ENCODE measurements at places on chromosomes 3 and 15. TPM values are rescaled to one million over a fixed set of nuclear protein-coding genes. Genes with fewer than 3 reads are reported as not detected.
A peak's percentile ranks its signal among the peaks of the same experiment; 100 is the strongest.

DNA sequence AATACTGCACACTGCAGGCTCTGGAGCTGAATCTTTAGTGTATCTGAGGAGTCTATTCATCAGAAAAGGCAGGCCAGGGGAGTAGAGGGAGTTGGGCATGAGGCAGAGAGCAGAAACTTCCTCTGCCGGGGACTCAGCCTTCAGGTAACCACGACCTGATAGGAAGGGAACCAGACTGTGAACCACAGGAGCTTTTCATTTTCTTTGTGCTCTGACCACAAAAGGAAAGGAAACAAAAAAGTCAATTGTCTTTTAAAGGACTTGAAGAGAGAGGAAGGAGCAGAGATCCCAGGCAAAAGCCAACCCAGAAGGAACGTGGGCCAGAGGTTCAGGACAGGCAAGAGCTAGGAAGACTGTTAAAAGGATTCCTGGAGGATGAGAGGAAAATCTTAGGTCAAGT lies 573.3 kb downstream of the EPHB1 start:
- no peak overlapping the region for H3K4me3 ChIP-seq
- no peak overlapping the region for H3K27ac ChIP-seq
- no peaks in the 10 kb centered on the region for H3K36me3 ChIP-seq

DNA sequence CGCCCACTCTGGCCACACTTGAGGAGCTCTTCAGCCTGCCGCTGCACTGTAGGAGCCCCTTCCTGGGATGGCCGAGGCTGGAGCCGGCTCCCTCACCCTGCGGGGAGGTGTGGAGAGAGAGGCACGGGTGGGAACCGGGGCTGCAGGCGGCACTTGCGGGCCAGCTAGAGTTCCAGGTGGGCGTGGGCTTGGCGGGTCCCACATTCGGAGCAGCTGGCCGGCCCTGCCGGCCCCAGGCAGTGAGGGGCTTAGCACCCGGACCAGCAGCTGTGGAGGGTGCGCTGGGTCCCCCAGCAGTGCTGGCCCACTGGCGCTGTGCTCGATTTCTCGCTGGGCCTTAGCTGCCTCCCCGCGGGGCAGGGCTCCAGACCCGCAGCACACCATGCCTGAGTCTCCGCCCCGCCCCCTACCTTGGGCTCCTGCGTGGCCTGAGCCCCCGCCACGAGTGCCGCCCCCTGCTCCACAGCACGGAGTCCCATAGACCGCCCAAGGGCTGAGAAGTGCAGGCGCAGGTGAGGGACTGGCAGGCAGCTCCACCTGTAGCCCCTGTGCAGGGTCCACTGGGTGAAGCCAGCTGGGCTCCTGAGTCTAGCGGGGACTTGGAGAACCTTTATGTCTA lies 71.9 kb downstream of the IL12A start:
- no peak for DNase-seq
- peaks cover 4% of the 10 kb centered on the region for H3K4me1 ChIP-seq
- H3K27ac ChIP-seq: no peak overlapping the region
- no peaks in the 10 kb centered on the region for H3K36me3 ChIP-seq

- no peak overlapping the region for H3K4me3 ChIP-seq
- H3K36me3 ChIP-seq: no peaks in the 10 kb centered on the region
- H3K27ac ChIP-seq: no peak overlapping the region
- DNase-seq: no peak
Observed at GRCh38 chr3:49880581-49881315, 11.0 kb upstream of the CAMKV start.

- H3K27me3 ChIP-seq: no peaks in the 10 kb centered on the region
- DNase-seq: peak; percentile 50
- no peaks in the 10 kb centered on the region for H3K36me3 ChIP-seq
- peaks cover 13% of the 10 kb centered on the region for H3K4me1 ChIP-seq
- no peak overlapping the region for H3K4me3 ChIP-seq
- no peak overlapping the region for H3K27ac ChIP-seq
Observed at GRCh38 chr3:131082871-131083863, 56.5 kb downstream of the NEK11 start.

The C3orf70 gene
- not detected for total RNA-seq

GRCh38 chr3:154952553-154952952 lies 127.6 kb upstream of the MME start:
- no peaks in the 10 kb centered on the region for H3K36me3 ChIP-seq
- no peak for DNase-seq
- H3K4me1 ChIP-seq: no peaks in the 10 kb centered on the region
- no peak overlapping the region for H3K4me3 ChIP-seq
- no peak overlapping the region for H3K27ac ChIP-seq
- H3K27me3 ChIP-seq: no peaks in the 10 kb centered on the region

GRCh38 chr3:36890261-36890660 lies 54.6 kb downstream of the TRANK1 start:
- peaks cover 63% of the 10 kb centered on the region for H3K36me3 ChIP-seq
- H3K4me3 ChIP-seq: no peak overlapping the region
- DNase-seq: no peak
- H3K27me3 ChIP-seq: no peaks in the 10 kb centered on the region

- H3K27me3 ChIP-seq: no peaks in the 10 kb centered on the region
- H3K4me1 ChIP-seq: peaks cover 32% of the 10 kb centered on the region
- no peak for DNase-seq
- H3K36me3 ChIP-seq: no peaks in the 10 kb centered on the region
- peak overlapping the region; percentile 71 for H3K4me3 ChIP-seq
- peak overlapping the region; percentile 88 for H3K27ac ChIP-seq
Observed at GRCh38 chr3:138594935-138595610, 1.0 kb upstream of the CEP70 start.

- no peaks in the 10 kb centered on the region for H3K36me3 ChIP-seq
- DNase-seq: peak; percentile 59
- H3K4me1 ChIP-seq: peaks cover 19% of the 10 kb centered on the region
- H3K27me3 ChIP-seq: no peaks in the 10 kb centered on the region
Observed at GRCh38 chr15:65409036-65409631, 13.6 kb downstream of the IGDCC4 start.

DNA sequence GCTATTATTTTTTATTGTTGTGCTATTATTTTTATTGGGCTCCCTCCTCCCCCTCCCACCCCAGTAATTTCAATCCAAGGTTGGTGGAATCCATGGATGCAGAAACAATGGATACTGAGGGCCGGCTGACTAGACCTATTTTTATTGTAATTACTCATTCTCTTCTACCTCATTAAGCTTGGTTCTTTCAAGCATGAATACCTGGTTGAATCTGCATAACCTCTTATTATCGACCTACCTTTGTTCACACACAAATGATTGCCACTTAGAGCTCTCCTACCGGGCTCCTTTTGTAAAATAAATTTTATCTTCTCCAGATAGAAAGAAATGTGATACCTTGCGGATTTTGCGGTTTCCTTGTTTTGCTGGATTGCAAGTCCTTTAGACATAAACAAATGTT lies 31.6 kb downstream of the BTD start:
- H3K4me3 ChIP-seq: no peak overlapping the region
- no peaks in the 10 kb centered on the region for H3K36me3 ChIP-seq
- no peaks in the 10 kb centered on the region for H3K27me3 ChIP-seq
- no peak overlapping the region for H3K27ac ChIP-seq

The TMEM207 gene
- not detected for total RNA-seq

The GP9 gene
- not detected for total RNA-seq

GRCh38 chr15:34501131-34501530 lies 63.5 kb upstream of the GOLGA8A start:
- no peak for DNase-seq
- H3K4me3 ChIP-seq: no peak overlapping the region
- peaks cover 5% of the 10 kb centered on the region for H3K4me1 ChIP-seq
- H3K36me3 ChIP-seq: no peaks in the 10 kb centered on the region
- no peaks in the 10 kb centered on the region for H3K27me3 ChIP-seq

GRCh38 chr15:75037685-75038084 lies 14.3 kb downstream of the PPCDC start:
- no peak overlapping the region for H3K27ac ChIP-seq
- no peak overlapping the region for H3K4me3 ChIP-seq
- H3K4me1 ChIP-seq: peaks cover 7% of the 10 kb centered on the region

The GPR62 gene
- total RNA-seq: not detected

The GOLGA8J gene
- total RNA-seq: not detected

DNA sequence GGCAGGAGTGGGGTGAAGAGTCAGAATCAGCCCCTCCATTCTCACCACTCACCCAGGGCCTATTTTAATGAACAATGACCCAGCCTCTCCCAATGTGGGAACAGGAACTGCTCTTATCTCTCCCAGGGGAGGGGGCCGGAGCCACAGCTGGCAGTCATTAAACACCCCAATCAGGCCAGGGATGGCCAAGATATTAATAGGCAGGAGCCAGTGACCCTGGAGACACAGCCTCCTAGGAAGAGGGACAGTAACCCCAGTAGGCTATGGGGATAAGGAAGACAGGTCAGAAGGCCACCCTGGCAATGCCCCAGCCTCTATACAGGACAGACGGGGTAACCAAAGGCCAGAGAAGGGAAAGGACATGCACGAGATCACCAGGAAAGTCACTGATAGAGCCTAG lies 38.6 kb downstream of the VIPR1 start:
- no peak for DNase-seq
- H3K27ac ChIP-seq: no peak overlapping the region
- no peak overlapping the region for H3K4me3 ChIP-seq
- H3K27me3 ChIP-seq: no peaks in the 10 kb centered on the region

The STRIT1 gene
- not detected for total RNA-seq

GRCh38 chr3:193869221-193870201 lies 266.4 kb upstream of the HES1 start:
- no peak for DNase-seq
- no peaks in the 10 kb centered on the region for H3K36me3 ChIP-seq
- no peaks in the 10 kb centered on the region for H3K27me3 ChIP-seq
- no peak overlapping the region for H3K27ac ChIP-seq

The MYZAP gene
- total RNA-seq: not detected

The RUVBL1 gene
- total RNA-seq: 128 TPM

The C15orf62 gene
- total RNA-seq: 2.4 TPM

The BCL2A1 gene
- 1.4 TPM for total RNA-seq

Data from Karpas-422 (cell line).